H9 (cell line): ENCODE measurements at places on chromosomes 11 and 22. TPM values are rescaled to one million over a fixed set of nuclear protein-coding genes. Genes with fewer than 3 reads are reported as not detected.

RRM1 gene
- total RNA-seq, result 132 and 138 TPM in 2 replicates

RABL2B gene
- 18.1 and 19.0 TPM in 2 replicates for total RNA-seq

APOBEC3G gene
- total RNA-seq, result 1.6 and 2.4 TPM in 2 replicates

DNA sequence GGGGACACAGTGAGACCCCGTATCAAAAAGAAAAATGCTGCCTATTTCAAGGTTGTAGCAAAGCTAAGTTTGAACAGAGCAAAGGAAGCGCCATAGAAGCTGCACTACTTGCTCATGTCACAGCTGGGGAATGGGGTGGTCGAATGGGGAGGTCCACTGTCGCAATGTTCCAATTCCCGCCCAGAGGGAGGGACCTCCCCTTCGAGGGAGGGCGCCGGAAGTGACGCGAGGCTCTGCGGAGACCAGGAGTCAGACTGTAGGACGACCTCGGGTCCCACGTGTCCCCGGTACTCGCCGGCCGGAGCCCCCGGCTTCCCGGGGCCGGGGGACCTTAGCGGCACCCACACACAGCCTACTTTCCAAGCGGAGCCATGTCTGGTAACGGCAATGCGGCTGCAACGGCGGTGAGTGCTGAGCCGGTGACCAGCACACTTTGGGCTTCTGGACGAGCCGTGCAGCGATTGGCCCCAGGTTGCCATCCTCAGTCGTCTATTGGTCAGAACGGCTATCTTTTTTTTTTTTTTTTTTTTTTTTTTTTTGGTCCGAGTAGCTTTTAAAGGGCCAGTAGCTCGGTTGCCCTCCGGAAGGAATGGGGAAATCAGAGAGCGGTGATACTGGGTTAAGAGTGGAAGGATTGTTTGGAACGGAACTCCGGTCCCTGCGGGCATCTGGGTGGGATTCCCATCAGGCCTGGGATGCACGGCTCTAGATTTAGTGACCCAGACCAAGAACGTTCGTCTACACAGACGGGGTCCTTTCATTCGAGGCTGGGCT lies at the start of gene HMBS:
Gene HMBS, plus strand, starts transcription at position 219 of the 774 bp plus-strand sequence. Its CDS starts 153 bp downstream, at position 372.
- no peak within 1 kb of the TSS for H3K27ac ChIP-seq
- no peaks in the 10 kb centered on the region for H3K27me3 ChIP-seq
- no peaks in the 10 kb centered on the region for H3K4me1 ChIP-seq
- DNase-seq, result peak; percentile 96
- H3K4me3 ChIP-seq, result peak within 1 kb of the TSS; percentile 98

GRCh38 chr11:127962416-127962815 lies 624.9 kb downstream of the ETS1 start:
- no peaks in the 10 kb centered on the region for H3K36me3 ChIP-seq
- no peaks in the 10 kb centered on the region for H3K27me3 ChIP-seq
- H3K4me1 ChIP-seq, result no peaks in the 10 kb centered on the region
- no peak for DNase-seq

DNA sequence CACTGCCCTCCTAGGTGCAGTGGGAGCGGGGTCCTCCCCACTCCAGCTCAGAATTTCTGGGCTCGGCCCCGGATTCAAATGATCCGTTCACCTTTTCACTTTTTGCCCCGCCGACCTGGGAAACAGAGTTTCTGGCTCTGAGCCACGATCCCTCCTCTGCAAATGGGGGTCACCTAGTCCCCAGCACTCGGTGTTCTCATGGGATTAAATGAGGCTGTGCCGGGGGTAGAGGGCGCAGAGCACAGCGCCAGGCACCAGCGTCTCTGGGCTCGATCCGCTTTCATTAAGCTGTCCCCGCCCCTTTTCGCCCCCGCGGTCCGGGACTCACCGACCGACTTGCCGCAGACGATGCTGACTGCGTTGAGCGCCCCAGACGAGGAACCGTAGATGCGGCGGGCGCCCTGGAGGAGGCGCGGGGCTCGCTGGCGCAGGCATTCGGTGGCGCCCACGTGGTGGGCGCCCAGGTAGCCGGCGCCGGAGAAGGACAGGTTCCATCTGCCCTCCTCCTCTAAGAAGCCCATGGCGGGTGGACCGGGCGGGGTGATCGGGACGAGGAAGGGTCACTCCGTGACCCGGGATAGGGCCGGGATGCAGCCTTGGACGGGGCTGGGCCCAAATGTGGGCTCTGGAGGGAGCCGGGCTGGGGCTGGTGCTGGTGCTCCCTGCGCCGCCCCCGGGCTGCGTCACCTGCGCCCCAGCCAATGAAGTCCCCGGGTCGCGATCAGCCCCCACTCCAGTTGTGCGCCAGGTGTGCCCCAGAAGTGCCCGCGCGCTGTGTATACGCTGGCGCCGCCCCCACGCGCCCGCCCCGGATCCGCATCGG lies at the start of gene PNPLA5:
Gene PNPLA5, minus strand, starts transcription at position 654 of the 823 bp plus-strand sequence. Its CDS starts 133 bp downstream, at position 521.
- no peaks in the 10 kb centered on the region for H3K4me1 ChIP-seq
- H3K4me3 ChIP-seq, result peak within 1 kb of the TSS; percentile 84
- DNase-seq, result peak; percentile 87
- no peaks in the 10 kb centered on the region; the same call in 1 of the 2 replicates for H3K27me3 ChIP-seq
- H3K36me3 ChIP-seq, result 0 out of 2 replicates have a peak, but pooled peaks cover 5% of the 10 kb centered on the region

GRCh38 chr11:12009617-12010321 lies 1.3 kb upstream of the DKK3 start:
- H3K27ac ChIP-seq, result no peak overlapping the region
- peak overlapping the region; percentile 84 for H3K4me3 ChIP-seq
- DNase-seq, result no peak

GRCh38 chr11:95011376-95011775 lies 13.7 kb upstream of the KDM4E start:
- H3K36me3 ChIP-seq, result no peaks in the 10 kb centered on the region; the same call in 2 of the 3 replicates
- no peak overlapping the region for H3K27ac ChIP-seq
- no peak for DNase-seq

- H3K4me3 ChIP-seq, result no peak overlapping the region
- no peak overlapping the region for H3K27ac ChIP-seq
- no peaks in the 10 kb centered on the region for H3K4me1 ChIP-seq
- H3K36me3 ChIP-seq, result no peaks in the 10 kb centered on the region
- no peaks in the 10 kb centered on the region for H3K27me3 ChIP-seq
These were observed 85.3 kb downstream of the CACNA1I start for GRCh38 chr22:39655831-39656230.

GRCh38 chr11:47285969-47286770 lies 16.2 kb downstream of the MADD start:
- no peaks in the 10 kb centered on the region for H3K27me3 ChIP-seq
- no peaks in the 10 kb centered on the region for H3K4me1 ChIP-seq
- DNase-seq, result no peak
- H3K36me3 ChIP-seq, result peaks cover 71% of the 10 kb centered on the region

DNA sequence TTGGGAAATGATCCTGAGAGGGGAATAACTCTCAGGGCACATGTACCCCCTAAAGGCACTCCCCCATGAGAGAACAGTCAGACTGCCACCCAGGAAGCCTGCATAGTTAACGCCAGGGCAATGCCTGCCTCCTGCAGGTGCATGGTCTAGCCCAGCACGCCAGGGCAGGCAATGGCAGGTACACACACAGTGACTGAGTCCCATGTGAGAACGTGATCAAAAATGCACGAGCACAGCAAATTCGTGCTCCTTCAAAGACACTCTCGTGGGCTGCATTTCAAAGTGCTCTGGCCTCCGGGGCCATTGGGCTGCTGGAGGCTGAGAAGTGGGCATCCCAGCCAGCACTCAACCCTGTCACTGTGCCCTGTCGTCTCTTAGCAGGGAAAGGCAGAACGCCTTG lies 79.7 kb downstream of the SHANK2 start:
- H3K27ac ChIP-seq, result no peak overlapping the region
- H3K36me3 ChIP-seq, result peaks cover 19% of the 10 kb centered on the region
- H3K4me3 ChIP-seq, result no peak overlapping the region
- no peaks in the 10 kb centered on the region for H3K27me3 ChIP-seq
- H3K4me1 ChIP-seq, result peaks cover 8% of the 10 kb centered on the region
- no peak for DNase-seq

DNA sequence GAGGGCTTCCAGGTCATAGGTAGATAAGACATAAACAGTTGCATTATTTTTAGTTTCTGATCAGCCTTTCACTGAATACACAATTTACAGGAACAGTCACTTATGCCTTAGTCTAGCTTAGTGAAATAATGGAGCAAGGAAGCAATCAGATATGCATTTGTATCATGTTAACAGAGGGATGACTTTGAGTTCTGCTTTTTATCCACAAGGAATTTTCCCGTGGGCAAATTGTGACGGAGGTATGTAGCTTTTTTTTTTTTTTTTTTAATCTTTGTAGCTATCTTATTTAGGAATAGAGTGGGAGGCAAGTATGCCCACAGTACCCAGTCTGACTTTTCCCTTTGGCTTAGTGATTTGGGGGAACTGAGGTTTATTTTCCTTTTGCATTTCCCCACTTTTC lies 3.4 kb upstream of the NLRP10 start:
- no peaks in the 10 kb centered on the region for H3K27me3 ChIP-seq
- no peak for DNase-seq
- H3K27ac ChIP-seq, result no peak overlapping the region
- H3K36me3 ChIP-seq, result no peaks in the 10 kb centered on the region
